ENCODE measurements at places on chromosomes 5 and 9.

GRCh38 chr9:131407717-131408195 lies 13.9 kb downstream of the PRRC2B start:
- no peak for DNase-seq

DNA sequence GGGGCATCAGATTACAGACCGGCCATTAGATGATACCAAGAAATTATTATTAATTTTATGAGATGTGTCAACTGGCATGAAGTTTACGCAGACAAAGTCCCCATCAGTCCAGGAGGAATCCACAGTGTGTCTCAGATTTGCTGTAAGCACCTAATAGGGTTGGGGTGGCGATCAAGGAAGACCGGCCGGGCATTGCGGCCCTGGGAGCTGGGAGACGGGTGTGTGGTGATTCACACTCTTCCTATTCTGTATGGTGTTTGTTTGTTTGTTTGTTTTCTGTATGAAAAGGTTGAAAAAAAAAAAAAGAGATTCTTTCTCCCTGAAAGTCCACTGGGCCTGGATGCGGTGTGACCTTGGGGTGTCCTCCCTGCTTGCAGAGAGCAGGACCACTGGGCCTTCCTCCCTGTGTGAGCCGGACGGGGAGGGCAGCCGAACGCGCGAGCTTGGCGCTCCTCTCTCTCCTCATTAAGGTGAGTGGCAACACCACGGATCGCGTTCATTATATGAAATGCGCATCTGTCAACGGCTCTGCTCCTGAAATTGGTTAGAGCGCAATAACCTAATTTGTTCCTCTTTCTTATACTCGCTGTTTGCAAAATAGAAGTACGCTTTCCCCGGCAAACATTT lies 15.1 kb downstream of the RASGEF1C start:
- DNase-seq = no peak

DNA sequence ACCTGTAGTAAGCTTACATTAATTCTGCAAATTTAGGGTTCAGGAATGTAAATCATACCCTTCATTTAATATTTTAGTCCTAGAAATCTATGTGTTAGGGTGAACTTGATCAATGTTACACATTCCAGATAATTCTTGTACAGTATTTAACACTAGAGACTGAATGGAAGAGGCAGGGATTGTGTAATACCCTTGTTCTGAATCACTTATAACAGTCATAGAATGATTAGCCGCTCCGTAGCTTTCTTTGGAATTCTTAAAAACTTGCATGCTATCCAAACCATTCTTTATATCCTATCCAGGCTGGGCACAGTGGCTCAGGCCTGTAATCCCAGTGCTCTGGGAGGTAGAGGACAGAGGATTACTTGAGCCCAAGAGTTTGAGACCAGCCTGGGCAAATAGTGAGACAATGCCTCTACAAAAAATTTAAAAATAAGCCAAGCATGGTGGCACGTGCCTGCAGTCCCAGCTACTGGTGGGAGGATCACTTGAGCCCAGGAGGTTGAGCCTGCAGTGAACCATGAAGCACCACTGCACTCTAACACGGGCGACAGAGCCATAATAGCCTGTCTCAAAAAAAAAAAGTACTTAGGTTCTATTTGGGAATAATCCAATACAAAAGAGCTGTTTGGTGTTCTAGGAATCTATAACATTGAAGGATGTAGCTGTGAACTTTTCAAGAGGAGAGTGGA lies 8.3 kb downstream of the ZNF483 start:
- DNase-seq = no peak

- DNase-seq = no peak
These were observed 223.5 kb downstream of the TMEM161B start for GRCh38 chr5:88045165-88045564.

GRCh38 chr5:127373858-127374491 lies 83.4 kb downstream of the MEGF10 start:
- DNase-seq = no peak

DNA sequence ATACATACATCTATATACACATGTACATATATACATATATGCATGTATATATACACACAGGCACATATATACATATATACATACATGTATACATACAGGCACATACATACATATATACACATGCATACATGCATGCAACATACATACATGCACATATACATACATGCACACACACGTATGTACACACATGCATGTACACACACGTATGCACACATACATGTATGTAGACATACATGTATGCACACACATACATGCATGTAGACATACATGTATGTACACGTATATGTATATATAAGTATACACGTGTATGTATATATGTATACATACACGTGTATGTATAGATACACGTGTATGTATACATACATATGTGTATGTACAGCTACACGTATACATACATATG lies 617.0 kb downstream of the RAB3C start:
- no peak for DNase-seq

DNA sequence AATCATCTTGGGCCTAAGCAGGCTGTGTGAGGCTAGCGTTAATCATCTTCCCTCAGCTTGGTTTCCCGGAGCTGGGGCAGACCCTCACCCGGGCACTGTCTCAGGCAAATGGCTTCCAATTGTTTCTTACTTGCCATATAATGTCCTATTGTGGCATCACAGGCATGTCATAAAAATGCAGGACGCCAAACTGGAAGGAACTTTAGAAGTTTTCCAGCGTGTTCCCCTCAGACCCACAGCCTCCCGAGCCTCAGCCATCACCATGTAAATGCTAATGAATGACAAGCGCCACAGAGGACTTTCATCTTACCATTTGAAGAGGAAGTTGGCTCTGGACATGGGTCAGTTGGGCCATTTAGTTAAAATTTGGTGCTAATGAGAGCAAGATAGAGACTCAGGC lies 143.0 kb upstream of the IRX1 start:
- DNase-seq = no peak

- no peak for DNase-seq
These were observed 82.3 kb downstream of the DAPK1 start for GRCh38 chr9:87579781-87580541.
